ENCODE measurements at places on chromosomes 13 and 19.
A peak's percentile ranks its signal among the peaks of the same experiment; 100 is the strongest.

- DNase-seq: no peak
Observed at GRCh38 chr13:64540468-64540867, 2689.7 kb downstream of the PCDH9 start.

DNA sequence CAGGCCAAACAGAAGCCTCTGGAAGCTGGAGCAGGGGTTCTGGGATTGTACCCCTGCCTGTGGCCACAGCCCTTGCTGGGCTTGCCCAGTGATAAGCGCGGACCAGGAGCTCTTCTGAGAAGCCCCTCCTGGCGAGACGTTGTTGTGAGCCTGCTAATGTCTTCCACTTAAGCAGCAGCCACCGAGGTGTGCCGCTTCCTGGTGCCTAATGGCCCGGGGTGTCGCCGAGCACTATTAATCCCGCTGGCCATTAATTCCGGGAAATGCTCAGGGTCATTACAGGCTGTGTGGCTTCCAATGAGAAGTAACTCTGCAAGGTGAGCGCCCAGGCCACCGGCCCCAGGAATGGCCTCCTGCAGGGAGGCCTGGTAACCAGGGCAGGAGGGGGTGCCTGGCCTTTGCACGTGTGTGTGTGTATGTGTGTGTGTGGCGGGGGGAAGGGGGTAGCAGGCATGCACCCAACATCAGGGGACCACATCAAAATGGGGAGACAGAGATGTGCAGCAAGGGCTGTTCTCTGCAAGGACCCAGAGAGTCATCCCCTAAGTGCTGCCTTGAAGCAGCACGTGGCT, 175.0 kb downstream of the URI1 start:
- no peak for DNase-seq

GRCh38 chr19:41350735-41351338, 2.9 kb downstream of the TGFB1 start:
- DNase-seq: no peak

- peak; percentile 84 for DNase-seq
Observed at GRCh38 chr19:10836479-10837330, 693 bp upstream of the TMED1 start.

DNA sequence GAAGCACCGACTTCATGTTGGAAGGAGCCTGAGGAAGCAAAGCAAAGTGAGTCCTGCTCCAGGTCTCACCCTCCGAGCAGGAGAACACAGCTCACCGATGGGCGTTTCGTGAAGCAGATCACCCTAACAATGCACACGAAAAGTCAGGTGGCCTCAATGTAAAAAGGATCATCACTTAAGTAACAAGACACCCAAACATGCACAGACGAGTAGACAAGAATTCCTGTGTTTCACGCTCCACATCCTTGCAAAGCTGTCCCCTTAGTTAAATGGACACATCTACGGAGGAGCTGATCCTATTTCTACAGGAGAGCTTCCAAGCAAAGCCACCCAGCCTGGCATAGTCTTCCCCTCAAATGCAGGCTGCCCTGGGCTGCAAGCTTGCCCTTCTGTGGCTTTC, 66.2 kb downstream of the SLC15A1 start:
- DNase-seq: no peak

GRCh38 chr19:22532388-22533300, 101.5 kb upstream of the ZNF492 start:
- DNase-seq: no peak

GRCh38 chr13:112574416-112574815, 13.5 kb downstream of the TUBGCP3 start:
- DNase-seq: no peak

DNA sequence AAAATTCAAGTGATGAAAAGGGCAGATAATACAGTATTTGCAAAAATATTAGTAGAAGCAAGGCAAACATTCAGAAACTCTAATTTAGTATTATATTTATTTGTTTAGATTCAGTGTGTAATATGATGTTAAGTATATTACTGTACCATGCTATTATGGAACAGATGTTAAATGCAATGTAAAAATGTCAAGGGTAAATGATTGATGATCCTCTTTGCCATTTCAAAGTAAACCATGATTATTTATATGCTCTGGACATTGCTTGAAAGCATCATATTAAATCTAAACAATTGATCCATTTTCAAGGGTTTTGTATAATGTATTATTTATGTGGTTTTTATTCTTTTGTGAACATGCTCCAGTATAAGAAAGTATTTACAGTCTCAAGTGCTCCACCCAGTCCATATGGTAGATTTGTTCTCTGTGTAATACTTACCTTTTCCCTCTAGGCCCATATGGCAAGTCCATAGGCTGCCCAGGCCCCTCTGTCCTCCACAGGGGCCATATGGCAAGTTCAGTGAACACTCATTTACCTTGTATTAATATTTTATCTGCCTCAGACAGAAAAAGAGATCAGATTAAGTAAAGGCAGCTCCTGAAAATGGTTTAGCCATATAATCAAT, 353.5 kb downstream of the DACH1 start:
- DNase-seq: no peak

DNA sequence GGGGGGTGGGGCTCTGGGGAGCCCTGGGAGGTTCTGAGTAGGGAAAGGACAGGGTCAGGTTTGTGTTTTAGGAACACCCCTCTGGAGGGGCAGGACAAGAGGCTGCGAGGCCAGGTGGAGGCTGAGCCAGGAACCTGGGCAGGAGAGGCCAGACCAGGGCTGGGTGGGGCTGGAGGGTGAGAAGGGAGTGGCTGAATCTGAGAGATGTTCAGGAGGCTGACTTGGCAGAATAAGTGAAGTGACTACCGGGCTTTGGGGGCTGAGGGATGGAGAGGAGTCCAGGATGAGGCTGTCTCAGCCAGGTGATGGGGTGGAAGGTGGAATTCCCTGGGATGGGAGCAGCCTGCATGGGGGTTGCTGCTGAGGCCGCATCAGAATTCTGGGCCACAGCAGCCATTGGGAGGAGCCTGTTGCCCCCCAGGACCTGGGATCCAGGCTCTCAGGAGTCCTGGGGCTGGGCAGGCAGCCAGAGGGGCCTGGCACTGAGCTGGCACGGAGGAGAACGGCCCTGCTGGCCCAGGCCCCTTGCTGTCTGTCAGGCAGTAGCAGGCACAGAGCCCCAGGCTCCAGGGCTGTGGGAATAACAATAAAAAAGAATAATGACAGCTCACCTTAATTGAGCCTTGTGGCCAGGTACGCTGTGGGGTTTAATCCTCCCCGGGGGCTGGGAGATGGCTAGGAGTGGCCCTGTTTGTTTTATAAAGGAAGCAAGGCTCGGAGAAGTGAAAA, 3.3 kb downstream of the PPP5C start:
- no peak for DNase-seq

- DNase-seq: no peak
Observed at GRCh38 chr13:40572961-40573360, 93.5 kb downstream of the FOXO1 start.
